ENCODE measurements at places on chromosomes 5 and 9. TPM values are rescaled to one million over a fixed set of nuclear protein-coding genes. Genes with fewer than 3 reads are reported as not detected.

Gene PCDHGA7
- 0.09 TPM for total RNA-seq

- DNase-seq: no peak
Observed at GRCh38 chr5:53173083-53173482, 63.5 kb upstream of the MOCS2 start.

- no peak for DNase-seq
Observed at GRCh38 chr5:86461169-86461956, 156.4 kb upstream of the COX7C start.

Gene PIP5KL1
- 3.8 TPM for total RNA-seq

Gene PRRX2
- total RNA-seq: not detected

GRCh38 chr9:22514871-22515270, 68.2 kb downstream of the DMRTA1 start:
- DNase-seq: no peak

Gene KIF24
- 3.9 TPM for total RNA-seq
